Myometrial cell (primary cell): ENCODE measurements at places on chromosomes 3 and 15. TPM values are rescaled to one million over a fixed set of nuclear protein-coding genes. Genes with fewer than 3 reads are reported as not detected.

The SERPINI2 gene
- not detected in 2 replicates for total RNA-seq

The JMJD7 gene
- total RNA-seq, result 7.8 and 20.9 TPM in 2 replicates

The ZNF80 gene
- not detected in 2 replicates for total RNA-seq

The LSAMP gene
- under 0.01 and 0.18 TPM in 2 replicates for total RNA-seq

The CTXND1 gene
- total RNA-seq, result not detected in 2 replicates

The ALDH1L1 gene
- 2.7 and 2.9 TPM in 2 replicates for total RNA-seq

The TTC21A gene
- 2.0 and 6.0 TPM in 2 replicates for total RNA-seq

The KCNAB1 gene
- total RNA-seq, result 0.53 TPM in 1 of 2 replicates, not detected in the other

The UPK1B gene
- 0.53 TPM in 1 of 2 replicates, not detected in the other for total RNA-seq

The EIF4G1 gene
- total RNA-seq, result 414 and 466 TPM in 2 replicates

The STT3B gene
- 116 and 152 TPM in 2 replicates for total RNA-seq

The GOLGA6D gene
- not detected in 2 replicates for total RNA-seq

The KBTBD13 gene
- total RNA-seq, result not detected in 2 replicates

The GOLGA8N gene
- total RNA-seq, result 0.71 and 2.3 TPM in 2 replicates

The P2RY12 gene
- total RNA-seq, result not detected in 2 replicates

The AGBL1 gene
- not detected in 2 replicates for total RNA-seq

The BNC1 gene
- total RNA-seq, result 4.6 and 8.7 TPM in 2 replicates

The INSYN1 gene
- not detected in 2 replicates for total RNA-seq

The LRRIQ4 gene
- total RNA-seq, result not detected in 2 replicates

The ADAMTS9 gene
- 0.58 and 0.71 TPM in 2 replicates for total RNA-seq

The MUC4 gene
- not detected in 2 replicates for total RNA-seq
